Stimulated activated CD4-positive, alpha-beta T cell treated with anti-CD3 and anti-CD28 coated beads, Interleukin-15, amount 100 ng/mL, for 1 hour (primary cell): ENCODE measurements at places on chromosomes 1 and 21.

GRCh38 chr1:23751815-23752200 lies 8.5 kb downstream of the ELOA start:
- DNase-seq, result no peak

GRCh38 chr1:100989306-100990077 lies 36.1 kb downstream of the DPH5 start:
- no peak for DNase-seq

DNA sequence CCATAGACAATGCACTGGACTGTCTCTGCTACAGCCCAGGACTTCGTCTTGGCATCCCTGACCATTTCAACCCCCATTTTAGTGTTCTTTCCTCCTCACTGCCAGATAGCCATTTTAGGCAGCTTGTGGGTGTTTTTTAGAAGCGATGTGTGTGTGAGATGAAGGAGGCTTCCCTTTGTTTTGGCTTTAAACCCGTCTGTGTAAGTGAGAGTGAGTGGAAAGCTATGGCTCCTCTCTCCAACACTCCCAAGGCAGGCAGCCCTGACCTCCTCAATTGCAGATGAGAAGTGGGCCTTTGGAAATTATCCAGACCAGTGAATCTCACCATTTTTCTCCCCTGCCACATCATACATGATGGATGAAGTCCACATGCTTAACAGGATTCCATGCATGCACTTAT lies 70.3 kb upstream of the PGBD5 start:
- DNase-seq, result no peak

DNA sequence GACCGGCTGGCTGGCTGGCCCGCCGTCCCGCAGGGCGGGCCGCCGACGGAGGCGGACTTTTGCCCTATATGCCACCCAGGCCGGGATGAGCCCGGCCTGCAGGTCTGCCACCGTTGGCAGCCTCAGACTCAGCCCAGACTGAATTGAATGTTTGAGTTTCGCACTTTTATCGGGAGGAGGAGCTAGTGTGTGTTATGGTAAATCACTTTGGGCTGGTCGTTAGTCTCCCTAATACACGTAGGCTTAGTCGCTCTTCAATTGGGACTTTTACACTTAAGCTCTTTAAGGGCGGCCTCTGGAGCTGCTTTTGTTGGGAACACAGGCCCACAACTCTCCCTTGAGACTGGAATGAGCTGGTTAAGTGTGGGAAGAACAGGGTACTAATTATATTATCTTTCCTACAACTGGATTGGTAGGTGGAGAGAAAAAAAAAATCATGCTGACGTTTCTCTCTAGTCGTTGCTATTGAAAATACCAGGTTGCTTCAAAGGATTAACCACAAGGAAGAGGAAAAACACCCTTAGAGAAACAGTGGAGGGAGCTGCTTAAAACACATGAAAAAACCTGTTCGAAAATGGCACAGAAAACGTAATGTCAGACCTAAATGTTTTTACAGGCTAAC lies 1.4 kb upstream of the IRF2BP2 start:
- DNase-seq, result no peak

DNA sequence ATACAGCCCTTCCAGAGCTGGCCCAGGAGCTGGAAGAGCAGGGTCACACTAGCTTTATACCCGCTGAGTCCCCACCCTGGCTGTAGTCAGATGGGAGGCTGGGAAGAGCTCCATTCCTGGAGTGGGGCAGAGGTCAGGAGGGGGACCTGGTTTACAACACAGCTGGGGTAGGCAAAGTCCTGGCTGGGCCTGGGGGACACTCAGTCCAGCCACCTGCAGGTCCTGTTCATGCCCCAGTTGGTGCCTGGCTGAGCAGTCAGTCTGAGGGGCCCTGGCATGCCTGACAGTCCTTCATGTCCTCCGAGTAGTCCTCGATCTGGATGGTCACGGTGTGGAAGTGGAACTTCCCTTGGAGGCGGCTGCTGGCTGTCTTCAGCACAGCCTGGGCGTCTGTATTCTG lies 7.0 kb downstream of the SLC30A2 start:
- DNase-seq, result no peak

DNA sequence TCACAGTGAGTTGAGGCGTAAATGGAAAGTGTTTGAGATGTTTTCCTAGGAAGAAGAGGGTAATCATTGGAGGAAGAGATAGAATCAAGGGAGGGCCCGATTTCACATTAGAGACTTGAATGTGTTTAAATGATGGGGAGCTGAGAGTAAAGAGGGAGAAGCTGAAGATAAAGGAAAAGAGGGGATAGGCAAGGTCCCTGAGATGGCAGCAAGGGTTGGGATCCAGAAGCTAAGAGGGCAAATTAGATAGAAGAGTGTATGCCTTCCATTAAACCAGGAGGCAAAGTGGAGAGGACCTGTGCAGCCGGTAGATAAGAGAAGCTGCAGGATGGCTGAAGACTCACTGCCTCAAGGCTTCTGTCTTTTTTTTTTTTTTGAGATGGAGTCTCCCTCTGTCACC lies 21.6 kb upstream of the CSF1 start:
- no peak for DNase-seq

DNA sequence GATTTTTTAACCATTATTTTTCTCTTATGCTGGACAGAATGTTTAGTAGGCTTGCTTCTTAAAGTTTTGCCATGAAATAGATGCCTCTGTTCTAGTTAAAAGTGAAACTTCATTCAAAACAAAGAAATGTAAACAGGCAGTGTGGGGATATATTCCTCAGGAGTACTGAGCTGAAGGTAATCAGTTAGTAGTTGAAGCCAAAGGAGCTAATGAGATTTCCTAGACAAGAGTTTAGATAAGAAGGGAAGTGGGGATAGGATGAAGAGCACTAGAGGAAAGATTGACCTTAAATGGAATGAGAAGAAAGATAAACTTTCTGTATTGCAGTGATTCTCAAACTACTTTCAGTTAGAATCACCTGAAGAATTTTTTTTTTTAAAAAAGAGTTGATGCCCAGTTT lies 23.9 kb downstream of the PRRC2C start:
- no peak for DNase-seq

GRCh38 chr1:66237042-66237441 lies 296.9 kb upstream of the SGIP1 start:
- DNase-seq, result no peak

GRCh38 chr1:2334883-2335534 lies 56.3 kb downstream of the MORN1 start:
- DNase-seq, result no peak

DNA sequence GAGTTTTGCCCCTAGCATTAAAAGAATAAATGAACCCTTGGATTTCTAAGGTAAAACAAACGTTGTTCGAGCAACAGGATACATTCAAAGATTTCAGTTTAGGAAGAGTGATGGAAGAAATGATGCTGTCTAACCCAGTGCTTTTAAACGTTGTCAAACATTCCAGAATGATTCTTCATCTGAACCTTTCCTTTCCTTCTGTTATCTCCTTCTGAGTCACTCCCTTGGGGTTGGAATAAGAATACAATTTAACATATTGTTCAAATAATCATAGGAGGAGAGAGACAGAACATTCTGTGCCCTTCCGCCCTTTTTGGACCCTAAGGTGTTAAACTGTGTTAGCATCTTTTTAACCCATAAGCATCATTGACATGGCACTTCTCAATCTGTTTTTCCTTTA lies 61.1 kb upstream of the RCOR3 start:
- DNase-seq, result no peak

GRCh38 chr1:203305809-203306088 lies 430 bp downstream of the BTG2 start:
- no peak for DNase-seq

DNA sequence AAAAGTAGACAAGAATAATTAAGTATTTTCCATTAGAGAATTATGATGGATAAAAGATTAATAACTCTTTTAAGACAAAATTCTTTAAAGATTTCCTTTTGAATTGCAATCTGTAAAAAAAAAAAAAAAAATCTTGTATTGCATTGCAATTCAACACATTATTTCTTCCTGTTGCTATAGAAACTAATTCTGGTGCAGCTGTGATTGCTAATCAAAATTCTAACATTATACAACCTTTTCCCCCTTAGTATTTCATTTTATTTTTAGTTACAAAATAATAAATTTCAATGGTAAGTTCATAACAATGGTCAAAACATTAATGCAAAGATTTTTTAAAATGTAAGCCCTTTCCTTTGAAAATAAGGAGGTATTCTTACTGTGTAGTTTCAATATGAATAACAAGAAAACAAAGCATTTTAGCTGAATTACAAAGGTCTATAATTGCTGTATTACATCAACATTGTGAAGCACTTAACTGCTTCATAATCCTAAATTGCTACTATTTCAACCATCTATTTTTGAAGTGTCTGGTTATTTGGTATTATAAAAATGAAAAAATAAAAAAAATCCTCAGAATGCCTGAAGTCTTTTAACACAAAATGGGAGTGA lies 135.0 kb downstream of the SYT14 start:
- DNase-seq, result no peak

GRCh38 chr1:178725466-178726086 lies 532 bp downstream of the RALGPS2 start:
- peak; percentile 8 for DNase-seq

DNA sequence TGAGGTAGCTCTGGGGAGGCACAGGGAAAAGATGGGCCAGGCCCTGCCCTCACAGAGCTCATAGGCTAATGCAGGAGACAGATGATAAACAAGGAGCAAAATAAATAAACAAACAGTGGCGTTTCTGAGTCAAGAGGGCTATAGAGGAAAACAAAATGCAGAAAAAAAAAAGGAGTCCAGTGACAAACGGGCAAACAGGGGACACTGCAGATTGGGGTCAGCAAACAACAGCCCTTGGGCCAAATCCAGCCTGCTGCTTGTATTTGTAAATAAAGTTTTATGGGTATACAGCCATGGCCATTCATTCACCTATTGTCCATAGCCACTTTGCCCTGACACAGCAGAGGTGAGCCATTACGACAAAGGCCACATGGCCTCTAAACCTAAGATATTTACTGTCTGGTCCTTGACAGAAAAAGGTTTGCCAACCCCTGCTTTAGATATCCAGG lies 19.1 kb upstream of the PINK1 start:
- DNase-seq, result no peak

GRCh38 chr21:44329086-44329889 lies 9.9 kb downstream of the CFAP410 start:
- DNase-seq, result no peak

GRCh38 chr1:35876988-35877387 lies 6.0 kb upstream of the AGO1 start:
- DNase-seq, result no peak

DNA sequence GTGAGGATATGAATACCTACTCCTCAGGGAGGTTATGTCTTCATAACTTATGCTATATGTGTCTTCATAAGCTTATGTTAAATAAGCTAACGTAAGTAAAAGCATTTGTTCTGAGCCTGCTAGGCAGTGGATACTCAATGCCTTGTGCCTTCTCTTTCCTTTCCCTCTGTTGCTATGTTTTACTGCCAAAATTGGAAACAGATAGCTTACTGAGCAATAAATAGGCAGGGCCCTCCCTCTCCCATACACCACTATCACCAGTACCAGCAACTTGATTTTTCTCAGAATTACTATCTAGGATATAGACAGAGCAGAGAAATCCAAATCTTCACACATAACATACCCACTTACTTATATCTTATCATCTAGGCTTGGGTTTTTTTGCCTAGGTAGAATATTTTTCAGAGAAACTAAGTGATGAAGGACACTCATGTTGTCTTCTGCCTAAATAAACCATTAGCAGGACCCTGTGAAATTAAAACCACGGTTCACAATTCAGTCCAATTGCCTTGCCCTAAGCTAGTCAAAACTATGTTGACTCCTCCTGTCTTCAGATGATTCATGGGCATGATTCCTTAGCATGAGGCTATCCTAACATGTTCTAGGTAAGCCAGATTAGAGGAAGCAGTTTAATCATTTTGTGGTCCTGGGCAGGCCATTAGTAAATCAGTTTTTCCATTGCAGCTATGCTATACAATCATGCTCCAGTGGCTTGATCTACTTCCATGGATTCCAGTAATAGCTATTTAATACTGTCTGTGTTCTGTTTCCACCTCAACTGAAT lies 15.9 kb upstream of the LRRC8C start:
- no peak for DNase-seq

DNA sequence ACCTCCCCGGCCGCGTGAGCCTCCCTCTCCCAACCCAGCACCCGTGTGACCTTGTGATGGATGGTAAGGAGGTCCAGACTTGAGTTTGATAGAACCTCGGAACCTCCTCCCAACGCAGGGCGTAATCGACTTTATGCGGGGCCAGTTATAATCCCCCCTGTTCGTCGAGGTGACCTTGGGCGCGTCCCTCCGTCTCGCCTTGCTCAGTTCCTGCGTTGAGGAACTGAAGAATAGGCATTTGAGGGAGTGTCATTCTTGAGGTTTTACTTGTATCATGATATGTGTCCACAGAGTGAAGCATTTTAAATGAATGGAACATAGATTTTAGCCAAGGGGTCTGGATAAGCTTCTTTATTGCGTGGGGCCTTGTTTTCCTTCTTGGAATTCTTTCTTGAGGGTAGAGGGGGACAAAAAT lies 433 bp downstream of the TIMM17A start:
- DNase-seq, result no peak

DNA sequence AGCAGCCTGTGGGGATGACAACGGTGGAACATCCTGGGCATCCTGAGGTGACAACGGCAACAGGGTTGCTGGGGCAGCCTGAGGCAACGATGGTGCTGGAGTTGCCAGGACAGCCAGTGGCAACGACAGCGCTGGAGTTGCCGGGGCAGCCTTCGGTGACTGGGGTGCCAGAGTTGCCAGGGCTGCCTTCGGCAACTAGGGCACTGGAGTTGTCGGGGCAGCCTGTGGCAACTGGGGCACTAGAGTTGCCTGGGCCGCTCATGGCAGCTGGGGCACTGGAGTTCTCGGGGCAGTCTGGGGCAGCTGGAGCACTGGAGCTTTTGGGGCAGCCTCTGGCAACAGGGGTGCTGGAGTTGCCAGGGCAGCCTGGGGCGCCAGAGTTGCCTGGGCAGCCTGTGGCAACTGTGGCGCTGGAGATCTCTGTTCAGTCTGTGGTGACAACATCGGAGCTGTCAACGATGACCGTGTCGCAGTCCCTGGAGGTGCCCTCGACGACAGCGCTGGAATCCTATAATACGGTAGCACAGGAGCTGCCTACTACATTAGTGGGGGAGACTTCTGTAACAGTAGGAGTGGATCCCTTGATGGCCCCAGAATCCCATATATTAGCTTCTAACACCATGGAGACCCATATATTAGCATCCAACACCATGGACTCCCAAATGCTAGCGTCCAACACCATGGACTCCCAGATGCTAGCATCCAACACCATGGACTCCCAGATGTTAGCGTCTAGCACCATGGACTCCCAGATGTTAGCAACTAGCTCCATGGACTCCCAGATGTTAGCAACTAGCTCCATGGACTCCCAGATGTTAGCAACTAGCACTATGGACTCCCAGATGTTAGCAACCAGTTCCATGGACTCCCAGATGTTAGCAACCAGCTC lies 8.2 kb downstream of the SON start:
- no peak for DNase-seq

- DNase-seq, result no peak
Observed at GRCh38 chr1:100265562-100265930, 470 bp upstream of the RTCA start.
